ENCODE measurements at places on chromosomes 1 and 21. TPM values are rescaled to one million over a fixed set of nuclear protein-coding genes. Genes with fewer than 3 reads are reported as not detected.
A peak's percentile ranks its signal among the peaks of the same experiment; 100 is the strongest.

CACNA1S gene
- total RNA-seq, result not detected

ICOSLG gene
- 1.2 TPM for total RNA-seq

CATSPERE gene
- total RNA-seq, result 0.38 TPM

KRTAP19-3 gene
- not detected for total RNA-seq

ZFP69B gene
- 8.0 TPM for total RNA-seq

SLC26A9 gene
- total RNA-seq, result not detected

RYR2 gene
- not detected for total RNA-seq

MAP1LC3C gene
- total RNA-seq, result not detected

HUNK gene
- 0.42 TPM for total RNA-seq

OTUD3 gene
- 7.3 TPM for total RNA-seq

LMOD1 gene
- not detected for total RNA-seq

DNA sequence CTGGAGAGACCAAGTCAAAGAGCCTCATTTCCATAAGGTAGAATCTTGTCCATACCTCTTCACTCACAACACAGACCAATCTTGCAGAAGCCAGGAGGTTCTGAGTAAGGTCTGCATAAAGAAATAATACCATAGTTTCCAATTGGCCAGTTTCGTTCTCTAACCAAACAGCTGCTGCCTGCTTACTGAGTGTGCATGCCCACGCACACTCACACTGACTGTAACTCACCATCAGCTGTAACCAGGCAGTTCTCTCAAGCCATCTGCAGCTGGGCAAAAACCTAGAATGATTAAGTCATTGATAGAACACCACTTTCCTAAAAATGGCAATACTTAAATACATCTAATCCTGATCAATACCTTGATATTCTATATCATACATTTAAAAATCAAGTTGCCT lies 106.6 kb upstream of the VAV3 start:
- no peak for DNase-seq

DNA sequence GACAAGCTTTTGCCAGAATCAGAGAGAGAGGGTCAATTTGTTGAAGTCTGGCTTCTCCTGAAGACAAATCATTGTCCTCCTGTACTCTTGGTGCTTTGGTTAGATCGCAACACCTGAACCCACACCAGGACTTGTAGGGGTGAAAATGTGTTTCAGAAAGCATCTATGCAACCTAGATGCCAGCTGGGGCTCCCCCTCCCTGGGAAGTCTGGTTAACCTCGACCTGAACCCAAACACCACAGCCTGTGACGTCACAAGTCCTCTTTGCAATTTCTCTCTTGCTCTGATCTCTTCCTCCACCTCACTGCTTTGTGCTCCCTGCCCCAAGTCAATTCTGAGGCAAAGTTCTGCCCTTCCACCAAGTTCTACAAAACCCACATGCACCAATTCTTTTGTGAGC lies 42.8 kb upstream of the USP24 start:
- peak; percentile 23 for DNase-seq

DNA sequence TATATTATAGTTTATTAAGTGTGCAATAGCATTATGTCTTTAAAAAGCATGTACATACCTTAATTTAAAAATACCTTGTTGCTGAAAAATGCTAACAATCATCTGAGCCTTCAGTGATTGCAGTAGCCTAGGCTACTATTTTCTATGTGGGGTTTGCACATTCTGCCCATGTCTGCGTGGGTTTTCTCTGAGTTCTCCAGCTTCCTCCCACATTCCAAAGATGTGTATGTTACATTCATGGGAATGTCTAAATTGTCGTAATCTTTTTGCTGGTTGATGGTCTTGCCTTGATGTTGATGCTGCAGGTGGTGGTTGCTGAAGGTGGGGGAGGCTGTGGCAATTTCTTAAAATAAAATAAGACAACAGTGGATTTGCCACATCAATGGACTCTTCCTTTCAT lies 12.5 kb downstream of the AADACL3 start:
- DNase-seq, result no peak

DNA sequence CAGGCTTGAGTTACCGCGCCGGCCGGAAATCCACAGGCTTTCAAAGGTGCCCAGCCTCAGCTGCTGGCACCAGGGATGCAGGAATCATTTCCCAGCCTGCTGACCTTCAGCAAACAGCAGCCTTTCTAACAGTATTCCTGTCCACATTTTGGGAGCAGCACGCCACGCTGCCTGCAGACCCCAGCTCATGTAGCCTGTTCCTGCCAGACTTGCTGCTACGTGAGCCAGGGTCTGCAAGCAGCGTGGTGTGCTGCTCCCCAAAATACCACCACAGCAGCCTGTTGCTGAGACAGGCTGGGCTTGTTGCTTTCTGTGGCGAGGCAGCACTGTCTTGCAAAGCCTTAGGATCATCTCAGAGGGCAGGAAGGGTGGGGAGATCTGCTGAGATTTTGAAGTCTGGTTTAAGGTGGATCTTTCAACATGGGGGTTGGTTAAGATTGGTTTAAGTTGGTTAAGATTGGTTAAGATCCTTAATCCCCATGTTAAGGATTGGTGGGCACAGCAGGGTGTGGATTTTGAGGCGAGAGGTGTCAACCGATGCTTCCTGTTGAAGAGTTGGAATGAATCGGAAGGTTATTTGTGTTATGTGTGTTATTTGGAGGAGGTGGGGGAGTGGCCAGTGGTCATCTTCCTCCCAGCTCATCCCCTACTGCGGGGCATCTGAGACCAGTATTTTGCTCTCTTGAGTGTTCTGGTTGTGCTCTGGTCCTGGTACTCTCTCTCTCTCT lies 12.9 kb downstream of the FAAH start:
- no peak for DNase-seq

DNA sequence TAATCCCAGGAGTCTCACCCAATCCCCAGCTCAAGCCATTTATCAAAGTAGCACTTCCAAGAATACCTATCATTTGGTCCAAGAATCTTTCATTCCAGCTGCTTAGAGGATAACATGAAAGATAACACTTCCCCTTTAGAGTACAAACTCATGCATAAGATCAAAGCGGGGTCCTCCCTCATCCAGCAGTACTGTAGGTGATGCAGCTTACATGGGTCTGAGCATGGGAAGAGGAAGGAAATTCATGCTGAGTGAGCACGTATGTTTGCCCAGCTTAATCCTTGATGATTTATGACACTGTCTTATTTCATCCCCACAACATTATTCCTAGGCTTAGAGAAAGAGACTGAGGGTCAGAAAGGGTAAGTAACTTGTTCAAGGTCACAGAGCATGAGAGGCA lies 167.1 kb upstream of the GJB5 start:
- no peak for DNase-seq

GRCh38 chr1:110328274-110328673 lies 10.9 kb upstream of the RBM15 start:
- DNase-seq, result no peak

DNA sequence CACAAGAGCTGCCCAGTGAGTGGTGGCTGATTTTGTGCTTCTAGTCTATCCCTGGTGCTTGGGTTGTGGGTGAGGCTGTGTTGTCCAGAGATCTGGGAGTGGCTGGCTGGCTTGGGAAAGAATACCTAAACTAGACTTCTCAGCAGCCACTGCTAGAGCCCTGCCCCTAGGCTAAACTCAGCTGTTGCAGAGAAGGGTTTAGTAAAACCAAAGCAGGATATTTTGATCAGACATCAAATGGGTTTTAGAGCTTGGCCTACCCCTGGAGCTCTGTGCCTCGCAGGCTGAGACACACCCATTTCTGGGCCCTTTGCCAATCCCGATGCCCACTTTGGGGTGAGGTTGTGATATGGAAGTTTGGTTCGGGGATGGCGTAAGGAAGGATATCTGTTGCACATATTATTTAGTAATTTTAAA lies 88.5 kb downstream of the UCK2 start:
- no peak for DNase-seq

DNA sequence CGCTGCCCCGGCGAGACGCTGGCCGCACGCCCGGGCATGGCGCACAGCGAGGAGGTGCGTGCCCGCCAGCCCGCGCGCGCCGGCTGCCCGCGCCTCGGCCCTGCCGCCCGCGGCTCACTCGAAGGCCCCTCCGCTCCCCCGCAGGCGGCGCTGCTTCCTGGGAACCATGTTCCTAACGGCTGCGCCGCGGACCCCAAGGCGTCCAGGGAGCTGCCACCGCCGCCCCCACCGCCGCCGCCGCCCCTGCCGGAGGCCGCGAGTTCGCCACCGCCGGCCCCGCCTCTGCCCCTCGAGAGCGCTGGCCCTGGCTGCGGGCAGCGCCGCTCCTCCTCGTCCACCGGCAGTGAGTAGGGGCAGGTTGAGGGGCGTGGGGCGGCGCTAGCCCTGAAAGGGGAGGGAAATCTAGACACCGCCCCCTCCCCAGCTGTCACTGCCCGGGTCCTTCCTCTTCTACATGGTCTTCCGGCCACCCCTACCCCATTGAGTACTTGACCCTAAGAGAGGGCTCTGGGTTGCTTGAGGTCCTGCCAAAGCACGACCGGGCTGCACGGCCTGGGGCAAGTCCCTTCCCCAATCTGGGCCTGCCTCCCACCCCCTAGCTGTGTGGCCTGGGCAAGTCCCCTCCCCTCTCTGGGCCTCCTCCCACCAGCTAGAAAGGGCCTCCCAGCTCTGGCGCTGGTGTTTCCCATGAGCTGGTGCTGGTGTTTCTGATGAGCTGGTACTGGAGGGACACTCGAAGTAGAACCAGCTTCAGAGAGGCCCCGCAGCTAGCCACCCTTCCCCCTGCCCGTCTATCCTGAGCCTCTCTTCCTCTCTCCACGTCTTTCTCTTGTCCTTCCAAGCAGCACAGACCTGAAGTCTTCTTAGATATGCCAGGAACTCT lies 17.0 kb downstream of the TNFRSF25 start:
- no peak for DNase-seq

DNA sequence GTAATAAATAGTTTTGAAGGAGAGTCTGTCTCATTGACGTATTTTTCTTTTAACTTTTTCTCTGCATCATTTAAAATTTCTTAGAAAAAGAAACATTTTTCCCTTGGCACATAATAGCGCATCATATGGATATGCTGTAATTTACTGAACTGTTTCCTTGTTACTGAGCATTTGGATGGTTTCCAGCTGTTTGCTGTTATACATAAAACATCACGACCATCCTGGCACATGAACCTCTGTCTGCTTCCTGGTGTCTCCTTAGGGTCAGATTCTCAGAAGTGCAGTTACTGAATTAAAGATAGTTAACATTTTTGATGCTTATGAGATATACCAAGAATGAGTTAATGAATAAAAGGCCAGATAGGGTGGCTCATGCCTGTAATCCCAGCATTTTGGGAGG lies 67.2 kb downstream of the BACE2 start:
- DNase-seq, result no peak

GRCh38 chr1:7373876-7374562 lies 397.1 kb upstream of the VAMP3 start:
- no peak for DNase-seq

GRCh38 chr21:46622226-46622625 lies 13.2 kb upstream of the PRMT2 start:
- DNase-seq, result peak; percentile 55

DNA sequence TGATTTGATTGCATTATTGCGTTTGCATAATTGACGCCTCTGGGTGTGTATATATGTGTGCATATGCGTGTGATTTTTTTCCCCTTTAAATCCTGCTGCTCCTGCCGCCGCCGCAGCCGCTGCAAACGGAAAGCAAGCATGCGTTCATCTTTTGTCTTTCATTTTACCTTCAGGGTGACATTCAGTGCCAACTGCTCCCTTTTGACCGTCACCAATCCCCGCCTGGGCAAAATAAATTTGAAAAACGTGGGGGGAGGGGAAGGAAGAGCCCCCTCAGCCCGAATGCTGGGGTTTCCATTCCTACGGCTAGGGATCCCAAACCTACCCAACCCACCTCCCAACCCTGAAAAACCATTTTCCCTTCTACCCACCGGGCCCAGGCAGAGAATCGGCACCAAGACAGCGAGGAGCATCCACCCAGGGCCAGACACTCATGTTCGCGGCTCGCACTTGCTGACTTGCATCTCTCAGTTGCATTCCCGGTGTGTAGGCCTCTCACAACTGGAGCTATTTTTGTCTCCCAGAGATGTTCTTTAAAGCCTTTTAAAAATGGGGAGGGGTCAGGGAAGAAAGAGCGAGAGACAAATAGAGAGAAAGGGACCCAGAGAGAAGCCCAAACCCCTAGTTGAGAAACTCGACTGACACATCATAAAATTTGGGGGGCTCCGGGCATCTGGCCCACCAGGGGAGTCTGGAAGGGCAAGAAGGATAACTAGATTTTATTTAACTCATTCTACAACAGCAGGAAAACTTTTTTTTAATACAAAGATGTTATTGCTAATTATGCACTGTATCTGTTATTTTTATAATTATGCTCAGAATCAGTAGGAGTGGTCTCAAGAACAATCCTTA lies 367.1 kb upstream of the ESRRG start:
- DNase-seq, result no peak

GRCh38 chr1:211710566-211711314 lies 35.3 kb upstream of the NEK2 start:
- DNase-seq, result no peak

DNA sequence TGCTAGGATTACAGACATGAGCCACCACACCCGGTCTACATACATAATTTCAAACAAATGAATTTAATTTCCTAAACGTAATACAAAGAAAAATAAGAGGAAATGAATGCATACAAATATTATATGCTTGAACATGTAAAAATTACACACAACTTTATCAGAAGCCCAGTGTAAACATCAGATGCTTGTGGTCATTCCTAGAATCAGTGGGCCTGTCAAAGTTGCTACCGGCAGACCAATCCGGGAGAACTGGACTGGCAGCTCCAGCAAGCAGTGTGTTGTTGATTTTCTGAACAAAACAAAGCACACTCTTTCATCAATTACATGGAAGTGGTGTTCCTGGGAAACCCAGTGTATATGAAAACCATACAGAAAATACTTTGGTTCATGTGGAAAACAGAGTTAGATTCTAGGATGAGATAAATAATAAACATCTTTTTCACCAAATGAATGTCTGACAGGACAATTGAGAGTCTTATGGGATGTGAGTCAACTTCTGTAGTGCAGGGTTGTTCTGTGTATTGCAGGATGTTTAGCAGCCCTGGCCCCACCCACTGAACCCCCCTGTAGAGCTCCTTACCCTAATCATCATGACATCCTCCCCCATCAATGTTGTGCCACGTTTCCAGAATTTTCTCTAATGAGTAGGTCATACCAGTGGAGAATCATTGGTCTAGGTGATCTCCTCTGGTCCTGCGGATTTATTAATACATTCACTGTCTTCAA lies 33.8 kb downstream of the MFSD2A start:
- no peak for DNase-seq

DNA sequence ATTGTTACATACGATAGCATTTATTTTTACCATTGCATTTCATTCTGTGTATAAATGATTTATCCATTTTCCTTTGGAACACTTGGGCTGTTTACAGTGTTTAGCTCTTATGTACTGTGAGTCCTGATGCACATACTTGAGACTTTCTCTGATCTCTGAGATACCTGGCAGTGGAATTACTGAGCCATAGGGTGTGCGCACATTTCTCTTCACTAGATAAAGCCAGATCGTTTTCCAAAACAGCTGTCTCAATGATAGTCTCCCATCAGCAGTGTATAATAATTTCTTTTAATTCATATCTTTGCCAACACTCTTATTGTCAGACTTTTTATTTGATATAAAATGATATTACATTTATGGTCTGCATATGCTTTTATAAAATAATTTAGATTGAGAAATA lies 66.2 kb downstream of the VPS13D start:
- DNase-seq, result no peak

DNA sequence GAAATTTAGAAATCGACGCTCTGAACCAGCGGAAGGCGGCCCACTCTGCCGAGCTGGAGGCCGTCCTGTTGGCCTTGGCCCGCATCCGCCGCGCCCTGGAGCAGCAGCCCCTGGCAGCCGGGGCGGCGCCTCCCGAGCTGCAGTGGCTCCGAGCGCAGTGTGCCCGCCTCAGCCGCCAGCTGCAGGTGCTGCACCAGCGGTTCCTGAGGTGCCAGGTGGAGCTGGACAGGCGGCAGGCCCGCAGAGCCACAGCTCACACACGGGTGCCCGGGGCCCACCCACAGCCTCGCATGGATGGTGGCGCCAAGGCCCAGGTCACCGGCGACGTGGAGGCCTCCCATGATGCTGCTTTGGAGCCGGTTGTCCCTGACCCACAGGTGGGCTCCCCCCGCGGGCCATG lies 47.0 kb upstream of the DIP2A start:
- DNase-seq, result no peak

Measured in activated naive CD8-positive, alpha-beta T cell treated with anti-CD3 and anti-CD28 coated beads for 36 hours (primary cell).